ENCODE measurements at places on chromosomes 12 and 14.

DNA sequence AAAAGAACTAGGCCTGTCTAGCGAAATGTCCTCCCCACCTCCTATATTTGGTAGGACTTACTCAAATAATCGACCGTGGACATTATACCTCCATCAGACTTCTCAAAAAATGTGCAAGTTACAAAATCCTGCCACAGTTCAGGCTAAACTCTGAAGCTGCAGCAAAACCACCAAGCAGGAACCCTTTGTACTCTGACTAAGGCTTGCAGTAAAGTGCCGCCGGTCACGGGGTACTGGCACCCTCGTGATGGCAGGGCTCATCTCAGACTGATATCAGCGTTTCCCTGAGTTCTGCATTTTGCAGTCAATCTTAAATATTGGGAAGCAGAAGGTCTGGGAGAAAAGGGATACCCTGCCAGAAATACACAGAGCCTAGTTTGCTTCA is 17.1 kb downstream of the SLC11A2 start:
- DNase-seq: peak; percentile 48

- DNase-seq: peak; percentile 73
These were observed at the start of gene CIDEB for GRCh38 chr14:24307575-24308341. CIDEB (minus strand) TSS chr14:24307977; CDS start chr14:24307858, 119 bp downstream.

- no peak for DNase-seq
These were observed 57.2 kb downstream of the SYNE2 start for GRCh38 chr14:63909984-63910383.

DNA sequence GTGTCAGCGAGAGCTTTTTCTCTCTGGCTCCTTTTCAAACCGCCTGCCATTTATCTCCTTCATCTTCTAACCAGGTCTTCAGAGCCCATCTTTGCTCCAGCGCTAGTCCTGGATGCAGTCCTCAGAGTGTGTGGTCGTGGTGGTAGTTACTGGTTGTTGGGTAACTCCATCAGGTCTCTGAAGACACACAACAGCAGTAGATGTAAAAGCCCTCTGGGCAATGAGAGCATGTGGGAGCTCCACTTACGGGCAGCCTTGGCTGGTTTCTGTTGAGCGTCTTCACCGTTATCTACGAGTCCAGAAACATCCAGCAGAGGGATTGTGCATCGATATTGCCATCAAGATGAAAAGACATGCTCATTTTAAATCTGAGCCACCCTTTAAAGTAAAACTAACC is 61.2 kb downstream of the FBXL14 start:
- DNase-seq: no peak

All from CD4-positive, alpha-beta T cell treated with Interleukin-4 for 1 hour (primary cell).